GM13977 (cell line): ENCODE measurements at places on chromosomes 6 and 20.

GRCh38 chr6:151620179-151620578, 126.4 kb downstream of the CCDC170 start:
- DNase-seq: no peak

DNA sequence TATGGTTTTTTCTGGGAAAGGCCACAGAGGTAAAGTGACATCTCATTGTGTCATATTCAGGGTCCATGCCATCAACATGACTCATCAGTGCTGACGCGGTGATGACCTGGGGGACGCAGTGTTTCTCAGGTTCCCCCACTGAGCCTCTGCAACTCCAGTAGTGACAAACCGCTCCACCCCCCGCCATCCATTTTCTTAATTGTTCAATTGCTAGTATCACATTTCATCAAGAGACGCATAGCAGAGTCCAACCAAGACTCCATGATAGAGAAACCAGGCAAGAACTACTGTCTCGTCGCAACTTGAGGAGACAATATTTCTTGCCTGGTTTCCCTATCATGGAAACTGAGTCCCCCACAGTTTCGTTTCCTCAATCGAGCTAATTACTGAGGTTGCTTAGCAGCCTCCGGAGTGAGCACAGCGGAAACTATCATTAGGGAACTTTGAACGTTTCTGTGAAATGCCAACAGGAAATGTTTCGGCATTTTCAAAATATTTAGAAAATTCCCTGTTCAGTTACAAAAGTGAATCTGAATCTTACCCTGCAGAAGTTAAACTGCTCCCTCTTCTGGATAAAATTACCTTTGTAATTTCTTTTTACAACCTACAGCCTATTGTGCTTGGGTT, 12.2 kb upstream of the SERPINB1 start:
- DNase-seq: peak; percentile 59

DNA sequence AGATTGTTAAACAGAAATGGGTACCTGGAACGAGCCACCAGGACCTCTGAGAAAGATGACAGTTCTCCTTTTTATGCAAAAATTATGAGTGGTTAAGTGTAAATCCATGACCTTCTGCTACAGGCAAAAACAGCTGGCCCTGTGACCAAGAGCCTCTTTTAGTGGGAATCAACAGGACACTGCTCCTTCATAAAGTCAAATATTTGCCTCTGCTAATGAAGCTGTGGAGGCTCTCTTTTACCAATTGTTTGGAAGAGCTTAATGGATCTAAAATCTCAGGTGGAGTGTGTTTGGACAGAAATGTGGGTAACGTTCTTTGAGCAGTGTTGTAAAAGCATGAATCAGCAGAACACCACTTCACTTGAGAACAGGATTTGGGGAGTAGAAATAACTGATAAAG, 117.5 kb upstream of the PCSK2 start:
- no peak for DNase-seq

DNA sequence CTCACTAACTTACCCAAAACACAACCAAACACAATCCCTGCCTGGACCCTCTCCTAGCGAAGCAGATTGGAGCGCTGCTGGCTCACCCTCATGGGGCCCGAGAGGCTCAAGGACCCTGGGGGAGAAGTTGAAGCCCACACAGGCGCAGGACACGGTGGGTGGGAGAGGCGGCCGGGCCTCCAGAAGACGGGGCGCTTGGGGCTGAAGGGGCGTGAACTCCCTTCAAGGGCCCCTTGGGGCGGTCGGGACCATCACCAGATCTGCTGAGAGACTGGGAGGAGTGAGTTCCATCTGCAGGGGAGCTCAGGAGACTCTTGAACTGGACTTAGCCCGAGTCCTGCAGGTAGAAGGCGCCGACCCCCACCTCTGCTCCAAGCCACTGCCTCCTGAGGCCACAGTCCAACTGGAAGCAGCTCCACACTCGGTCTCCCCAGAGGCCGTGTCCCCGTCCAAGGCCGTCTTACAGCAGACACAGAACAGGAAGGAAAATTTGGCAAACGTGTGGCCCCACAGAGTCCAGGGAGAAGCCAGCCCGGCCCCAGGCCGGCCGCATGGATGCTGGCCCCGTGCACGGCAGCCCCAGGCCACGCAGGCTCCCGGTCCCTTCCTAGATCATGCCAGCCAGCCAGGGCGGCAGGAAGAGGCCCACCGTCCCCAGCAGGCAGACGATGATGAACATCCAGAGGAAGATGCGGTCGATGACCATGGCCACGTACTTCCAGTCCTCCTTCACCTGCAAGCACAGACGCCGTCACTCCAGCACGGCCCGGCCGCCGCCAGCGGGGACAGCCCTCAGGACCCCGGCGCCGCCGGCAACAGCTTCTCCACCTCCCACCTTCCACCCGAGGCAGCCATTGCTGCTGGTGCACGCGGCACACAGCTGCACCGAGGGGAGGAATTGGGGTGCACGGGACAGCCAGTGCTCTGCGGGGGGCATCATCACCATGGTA, 14.7 kb downstream of the CHRNA4 start:
- no peak for DNase-seq

DNA sequence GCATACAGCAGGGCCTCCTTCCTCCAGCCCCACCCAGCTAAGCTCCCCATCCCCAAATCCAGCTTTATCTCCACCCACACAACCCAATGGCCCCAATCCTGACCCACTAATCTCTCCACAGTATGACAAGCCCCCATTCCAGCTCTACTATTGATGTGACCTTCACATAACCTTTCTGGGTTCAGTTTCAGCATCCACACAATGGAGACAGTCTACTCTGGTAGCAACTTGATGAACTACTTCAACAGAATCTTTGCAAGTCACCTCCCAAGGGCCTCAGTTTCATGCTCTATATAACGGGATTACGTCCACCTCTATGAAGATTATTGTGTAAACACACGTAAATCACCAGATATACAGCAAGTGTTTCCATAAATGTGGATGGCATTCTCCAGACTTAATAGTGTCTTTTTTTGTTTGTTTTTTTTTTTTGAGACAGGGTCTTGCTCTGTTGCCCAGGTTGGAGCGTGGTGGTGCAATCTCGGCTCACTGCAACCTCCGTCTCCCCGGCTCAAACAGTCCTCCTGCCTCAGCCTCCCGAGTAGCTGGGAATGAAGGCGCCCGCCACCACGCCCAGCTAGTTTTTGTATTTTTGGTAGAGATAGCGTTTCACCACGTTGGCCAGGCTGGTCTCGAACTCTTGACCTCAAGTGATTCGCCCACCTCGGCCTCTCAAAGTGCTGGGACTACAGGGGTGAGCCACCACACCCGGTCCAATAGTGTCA, 1.4 kb downstream of the AHCY start:
- no peak for DNase-seq

GRCh38 chr20:63178889-63179686, 36.8 kb downstream of the YTHDF1 start:
- DNase-seq: peak; percentile 91

- DNase-seq: no peak
Observed at GRCh38 chr20:12728782-12729181, 280.0 kb upstream of the SPTLC3 start.

GRCh38 chr20:58344741-58345140, 35.2 kb downstream of the RAB22A start:
- no peak for DNase-seq

- DNase-seq: no peak
Observed at GRCh38 chr6:127471379-127472255, 12.4 kb upstream of the KIAA0408 start.

DNA sequence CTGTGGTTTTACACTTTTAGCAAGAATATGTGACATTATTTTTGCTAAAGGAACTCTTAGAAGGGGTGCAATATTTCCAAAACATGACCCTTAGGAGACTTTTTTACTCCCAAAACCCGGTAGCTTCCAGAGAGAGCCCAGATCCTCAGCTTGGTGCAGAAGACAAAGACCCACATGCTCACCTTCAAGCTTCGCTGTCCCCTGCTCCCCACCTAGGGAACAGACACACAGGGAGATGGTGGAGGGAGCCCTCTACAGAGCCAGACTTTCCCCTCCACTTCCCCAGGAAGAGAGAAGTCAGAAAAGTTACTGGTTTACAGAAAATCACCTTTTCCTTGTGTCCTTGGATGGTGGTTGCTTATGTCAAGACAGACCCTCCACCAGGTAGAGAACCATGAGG, 5.0 kb downstream of the CST4 start:
- no peak for DNase-seq
